ENCODE measurements at places on chromosomes 11 and 22.

- no peak for DNase-seq
These were observed 368 bp upstream of the CHORDC1 start for GRCh38 chr11:90223248-90223585.

DNA sequence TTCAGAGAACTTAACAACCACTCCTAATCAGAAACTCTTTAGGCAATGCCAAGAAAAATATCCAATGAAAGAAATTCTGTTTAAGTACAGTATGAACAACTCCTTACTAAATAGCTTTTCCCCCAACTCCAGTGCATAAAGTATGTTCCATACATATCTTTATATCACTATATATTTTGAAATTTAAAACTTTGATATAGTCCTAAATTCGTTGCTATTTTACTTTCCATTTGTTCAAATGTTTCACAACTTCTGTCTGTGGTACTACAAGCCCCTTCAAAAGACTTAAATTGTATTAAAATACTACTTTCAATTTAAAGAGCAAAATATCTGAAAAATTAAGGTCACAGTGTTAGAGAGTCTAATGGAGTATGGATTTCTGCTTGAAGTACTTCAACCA lies 52.6 kb downstream of the STK33 start:
- no peak for DNase-seq

DNA sequence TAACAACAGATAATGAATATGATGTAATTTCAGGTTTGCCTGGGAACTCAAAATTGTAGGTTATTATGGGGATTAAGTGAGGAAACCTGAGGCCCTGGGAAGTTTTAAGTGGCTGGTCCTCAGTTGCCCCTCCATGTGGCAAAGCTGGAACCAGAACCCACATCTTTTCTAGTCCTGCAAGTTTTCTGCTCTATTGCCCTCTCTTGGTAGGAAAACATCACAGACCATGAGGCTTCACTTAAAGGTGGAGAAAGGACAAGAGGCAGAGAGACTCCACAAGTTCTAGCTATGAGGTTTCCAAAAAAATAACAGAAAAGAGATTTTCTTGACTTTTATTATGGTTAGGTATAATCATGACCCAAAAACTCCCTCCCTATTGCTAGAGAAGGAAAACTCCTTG lies 115.5 kb upstream of the DDI1 start:
- no peak for DNase-seq

DNA sequence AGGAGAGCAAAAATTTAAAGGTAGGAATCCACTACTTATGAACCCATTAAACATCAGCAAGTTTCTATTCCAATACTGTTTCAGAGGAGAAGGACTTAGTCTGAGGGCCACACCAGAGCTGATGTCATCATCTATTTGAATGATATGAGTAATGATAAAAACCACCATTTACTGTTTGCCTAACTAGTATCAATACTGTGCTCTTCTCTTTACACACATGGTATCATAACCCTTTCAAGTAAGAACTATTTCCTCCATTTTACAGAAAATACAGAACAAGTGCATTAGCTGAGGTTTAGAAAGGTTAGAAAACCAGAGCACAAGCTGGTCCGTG lies 651.3 kb upstream of the KIRREL3 start:
- no peak for DNase-seq

DNA sequence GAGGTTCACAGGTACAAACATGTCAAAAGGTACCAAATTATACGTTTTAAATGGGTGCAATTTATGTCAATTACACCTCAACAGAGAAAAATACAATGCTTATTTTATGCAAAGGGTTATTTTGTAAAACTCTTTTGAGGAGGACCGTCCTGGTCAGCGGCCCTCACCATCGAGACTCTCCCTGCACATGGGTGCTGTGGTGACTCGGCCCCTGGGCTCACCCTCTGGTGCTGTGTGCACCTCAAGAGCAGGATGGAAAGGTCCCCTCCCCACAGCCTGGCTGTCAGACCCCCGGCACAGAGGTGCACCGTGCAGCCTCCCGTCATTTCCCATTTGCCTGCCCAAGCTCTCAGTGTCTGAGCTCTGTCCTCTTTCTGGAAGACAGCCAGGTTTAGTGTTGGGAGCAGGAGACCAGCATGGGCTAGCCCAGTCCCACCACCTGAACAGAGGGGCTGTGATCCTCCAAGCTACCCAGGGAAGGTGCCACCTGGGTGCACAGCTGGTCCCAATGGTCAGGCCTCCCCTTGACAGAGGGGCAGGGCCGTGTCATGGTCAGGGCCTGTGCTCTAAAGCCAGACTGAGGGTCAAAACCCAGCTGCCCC lies 41.8 kb upstream of the PRODH start:
- DNase-seq, result no peak

- no peak for DNase-seq
These were observed at the start of gene KLHL22 for GRCh38 chr22:20494978-20495860. KLHL22 (minus strand) TSS chr22:20495795; CDS start chr22:20489211, 6,584 bp downstream.

- no peak for DNase-seq
These were observed 32.0 kb downstream of the APLP2 start for GRCh38 chr11:130101661-130102060.

DNA sequence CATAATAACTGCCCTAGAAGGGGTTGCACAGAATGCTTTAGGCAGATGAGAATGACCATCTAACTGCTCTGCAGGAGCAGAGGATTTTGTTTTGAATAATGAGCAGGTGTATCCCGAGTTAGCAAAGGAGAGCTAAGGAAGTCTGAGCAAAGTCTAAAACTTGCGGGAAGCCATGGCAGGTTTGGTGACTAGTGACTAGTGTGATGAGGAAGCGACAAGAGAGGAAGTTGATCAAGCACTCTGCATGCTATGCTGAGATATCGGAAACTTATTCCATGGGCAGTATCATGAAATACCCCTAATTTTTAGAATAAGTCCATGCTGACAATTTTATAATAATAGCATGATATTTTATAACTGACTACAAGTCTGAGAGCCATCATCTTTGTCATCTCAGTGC lies 12.9 kb downstream of the OLFML1 start:
- no peak for DNase-seq

GRCh38 chr22:26581026-26581425 lies 8.9 kb downstream of the TPST2 start:
- no peak for DNase-seq

DNA sequence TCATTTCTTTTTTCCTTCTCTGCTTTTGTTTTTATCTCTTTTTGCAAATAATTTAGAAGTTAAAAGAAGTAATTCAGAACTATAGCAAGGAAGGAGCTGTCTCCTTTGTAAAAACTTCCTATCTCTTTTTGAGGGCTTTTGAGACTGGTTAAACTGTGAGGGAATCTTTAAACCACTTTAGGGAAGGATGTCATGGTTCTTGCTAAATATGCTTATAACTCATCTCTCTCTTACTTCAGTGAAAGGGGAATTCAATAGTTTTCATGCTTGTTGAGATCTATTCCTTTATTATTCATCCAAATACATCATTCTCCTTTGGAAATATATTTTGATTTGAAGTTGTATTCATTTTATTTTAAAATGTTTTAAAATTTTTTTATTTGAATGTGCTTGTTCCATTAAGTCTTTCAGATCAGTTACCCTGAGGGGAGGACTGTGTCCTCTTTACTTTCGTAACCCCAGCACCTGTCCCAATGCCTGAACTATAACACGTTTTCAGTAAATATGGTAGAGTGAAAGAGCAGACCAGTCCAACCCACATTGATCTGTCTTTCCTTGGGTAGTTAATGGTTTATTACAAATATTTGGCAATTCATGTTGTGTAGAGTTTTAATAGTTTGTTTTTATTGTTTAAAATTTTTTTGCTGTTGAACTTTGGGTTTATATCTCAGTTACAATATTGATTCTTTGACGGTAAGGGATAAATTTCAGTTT lies 27.5 kb downstream of the AMOTL1 start:
- no peak for DNase-seq

GRCh38 chr11:131467645-131468394 lies 97.4 kb downstream of the NTM start:
- DNase-seq, result no peak

GRCh38 chr11:34749666-34750659 lies 129.1 kb downstream of the EHF start:
- no peak for DNase-seq

GRCh38 chr11:42085736-42086135 lies 626.3 kb upstream of the LRRC4C start:
- no peak for DNase-seq

DNA sequence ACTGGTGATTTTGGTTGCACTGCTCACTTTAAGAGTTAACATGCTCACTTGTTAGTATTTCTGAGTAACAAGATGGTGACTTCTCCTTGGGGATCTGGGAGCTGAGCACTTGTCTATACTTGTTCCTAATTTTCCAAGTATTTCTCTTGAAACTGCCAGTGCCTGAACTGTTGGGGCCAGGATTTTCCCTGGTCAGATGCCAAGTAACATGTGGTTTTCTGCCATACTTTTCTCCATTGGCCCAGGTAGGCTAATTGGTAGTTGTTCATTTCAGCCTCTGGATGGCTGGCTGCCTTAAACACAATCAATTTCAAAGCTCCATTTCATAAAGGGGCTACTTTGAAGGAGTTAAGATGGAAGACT lies 35.0 kb downstream of the RNF141 start:
- no peak for DNase-seq

DNA sequence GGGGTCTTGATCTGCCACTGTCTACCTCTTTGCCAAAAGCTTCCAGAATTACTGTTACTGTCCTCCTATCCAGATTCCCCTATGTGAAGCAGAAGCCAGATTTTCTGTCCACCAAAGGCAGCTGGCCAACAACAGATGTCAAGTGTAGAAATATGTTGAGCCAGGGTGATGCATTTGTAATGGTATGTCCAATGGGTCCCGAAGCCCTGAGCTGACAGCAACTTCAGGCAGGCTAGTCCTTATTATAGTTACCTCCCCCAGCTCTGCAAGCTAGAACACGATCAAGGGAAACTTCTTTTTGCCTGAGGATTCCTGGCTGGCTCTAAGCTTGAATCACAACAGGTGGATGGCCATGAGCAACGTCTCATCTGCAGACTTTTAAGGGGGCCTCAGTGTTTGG lies 10.2 kb downstream of the PAMR1 start:
- no peak for DNase-seq

DNA sequence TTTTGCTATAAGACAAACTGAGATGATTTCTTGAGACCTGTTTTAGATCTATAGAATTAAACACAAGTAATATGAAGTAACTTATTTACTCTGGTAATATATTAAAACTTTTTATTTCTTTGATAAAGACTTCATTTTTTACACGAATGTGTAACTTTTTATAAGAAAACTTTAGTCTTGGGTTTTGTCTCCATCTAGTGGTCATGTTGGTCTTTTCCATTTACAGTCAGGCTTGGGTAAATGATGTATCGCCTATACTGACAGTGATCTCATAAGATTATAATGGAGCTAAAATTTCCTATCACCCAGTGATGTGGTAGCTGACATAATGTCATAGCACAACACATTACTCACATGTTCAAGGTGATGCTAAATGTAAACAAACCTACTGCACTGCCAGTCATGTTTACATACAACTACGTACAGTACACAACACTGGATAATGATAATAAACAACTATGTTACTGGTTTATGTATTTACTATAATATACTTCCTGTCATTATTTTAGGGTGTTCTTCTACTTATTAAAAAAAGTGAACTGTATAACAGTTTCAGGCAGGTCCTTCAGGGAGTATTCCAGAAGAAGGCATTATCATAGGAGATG lies 7.5 kb upstream of the C11orf97 start:
- DNase-seq, result no peak

DNA sequence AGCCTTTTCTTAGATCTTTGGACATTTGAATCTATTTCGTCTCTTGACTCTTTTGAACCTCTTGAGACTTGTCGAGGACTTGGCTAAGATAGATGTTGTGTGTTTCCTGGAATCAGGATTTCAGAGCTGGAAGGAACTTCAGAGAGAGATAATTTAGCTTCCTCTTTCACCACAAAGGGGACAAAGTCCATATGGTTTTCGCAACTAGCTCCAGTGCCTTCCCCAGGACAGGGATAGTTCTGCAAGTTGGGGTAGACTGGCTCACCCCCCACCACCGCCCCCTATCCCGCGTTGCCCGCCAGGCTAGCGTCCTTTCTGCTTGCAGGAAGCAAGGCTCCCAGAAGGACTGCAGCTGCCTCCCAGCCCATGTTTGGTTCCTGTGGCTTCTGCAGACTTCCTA lies 75.7 kb upstream of the MYO18B start:
- no peak for DNase-seq

- no peak for DNase-seq
These were observed 18.0 kb downstream of the FLRT1 start for GRCh38 chr11:64053699-64054098.

DNA sequence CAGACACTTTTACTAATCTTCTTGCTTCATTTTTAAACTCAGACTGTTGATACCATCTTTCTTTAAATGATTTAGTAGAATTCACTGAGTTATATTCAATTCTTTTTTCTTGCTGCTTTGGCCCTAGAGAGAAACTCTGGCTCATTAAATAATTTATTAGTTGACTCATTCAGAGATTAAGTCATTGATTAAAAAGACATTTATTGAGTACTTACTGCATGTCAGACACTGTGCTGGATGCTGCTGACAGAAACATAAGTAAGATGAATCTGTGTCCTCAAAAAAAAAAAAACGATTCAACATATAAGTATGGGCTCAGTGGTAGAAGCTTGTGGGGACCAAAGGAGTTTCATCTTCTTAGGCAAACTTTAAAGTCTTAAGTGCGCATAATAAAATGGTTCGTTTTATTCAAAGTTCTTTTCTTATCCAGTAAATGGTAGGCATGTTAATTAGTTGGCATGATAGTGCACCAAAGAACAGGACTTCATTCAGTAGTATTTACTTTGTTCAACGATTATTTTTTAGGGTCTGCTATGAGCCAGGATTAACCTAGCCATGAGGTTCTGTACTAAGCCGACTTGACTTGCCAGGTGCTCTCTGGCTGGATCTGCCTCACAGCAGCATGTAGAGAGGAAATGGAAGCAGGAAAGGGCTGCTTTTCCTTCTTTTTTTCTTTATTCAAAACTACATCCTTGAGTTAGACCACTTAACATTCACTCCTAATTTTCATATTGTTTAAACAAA lies 281.0 kb upstream of the CTSC start:
- no peak for DNase-seq

- DNase-seq, result no peak
These were observed 35.4 kb upstream of the CYB5R3 start for GRCh38 chr22:42684462-42685195.

DNA sequence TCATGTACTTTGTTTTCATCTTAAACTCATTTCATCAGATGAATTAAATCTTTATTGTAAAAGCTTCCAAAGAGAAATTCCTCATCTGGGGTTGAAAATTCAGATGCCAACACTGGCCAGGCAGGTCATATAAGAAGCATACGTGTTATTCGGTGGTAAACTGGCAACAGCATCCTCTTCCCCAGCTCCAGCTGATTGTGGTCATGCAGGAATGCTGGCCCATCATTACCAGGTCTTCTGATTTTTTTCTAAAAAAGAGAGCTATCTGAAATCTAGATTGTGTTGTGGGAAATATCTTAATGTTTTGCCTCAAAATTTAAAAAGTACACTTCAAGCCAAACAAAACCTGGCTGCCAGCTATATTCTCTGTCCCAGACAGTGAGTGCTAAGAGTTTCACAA lies 53.6 kb downstream of the ARFGAP2 start:
- DNase-seq, result no peak

DNA sequence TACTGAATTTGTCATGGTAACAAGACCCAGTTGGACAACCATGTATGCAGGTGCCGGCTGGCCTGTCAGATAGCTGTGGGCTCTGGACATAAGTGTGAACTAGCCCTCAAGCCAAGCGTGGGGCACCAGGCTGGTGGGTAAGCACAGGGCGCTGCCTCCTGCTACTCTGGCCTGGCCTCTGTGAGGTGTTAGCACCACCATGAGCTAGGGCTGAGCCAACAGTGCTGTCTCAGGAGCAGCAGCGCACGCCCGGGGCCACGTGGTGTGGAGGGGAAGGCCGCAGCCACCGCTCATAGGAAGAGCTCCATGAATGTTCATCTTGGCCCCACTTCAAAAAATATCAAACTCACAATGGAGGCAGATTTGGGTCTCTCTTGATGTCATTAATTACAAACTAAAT lies 35.3 kb upstream of the GNB1L start:
- no peak for DNase-seq

Data from activated naive CD4-positive, alpha-beta T cell (primary cell).